ENCODE measurements at places on chromosomes 16 and 17.

- no peak for DNase-seq
Observed at GRCh38 chr16:59748531-59748930, 1014.4 kb upstream of the GOT2 start.

DNA sequence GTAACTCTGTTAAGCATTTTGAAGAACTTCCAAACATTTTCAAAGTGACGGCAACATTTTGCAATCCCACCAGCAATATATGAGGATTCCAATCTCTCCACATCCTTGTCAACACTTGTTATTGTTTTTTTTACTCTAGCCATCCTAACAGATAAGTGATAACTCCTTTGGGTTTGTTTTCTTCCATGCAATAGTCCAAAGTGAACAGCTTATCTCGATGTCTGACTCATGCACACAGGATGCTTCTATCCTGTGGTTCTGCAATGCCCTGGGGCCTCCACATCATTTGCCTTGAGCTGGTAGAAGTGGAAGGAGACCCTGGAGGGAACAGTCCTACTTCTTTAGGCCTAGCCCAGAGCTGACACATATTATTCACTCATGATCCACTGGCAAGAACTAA, 13.0 kb downstream of the TLE7 start:
- no peak for DNase-seq

DNA sequence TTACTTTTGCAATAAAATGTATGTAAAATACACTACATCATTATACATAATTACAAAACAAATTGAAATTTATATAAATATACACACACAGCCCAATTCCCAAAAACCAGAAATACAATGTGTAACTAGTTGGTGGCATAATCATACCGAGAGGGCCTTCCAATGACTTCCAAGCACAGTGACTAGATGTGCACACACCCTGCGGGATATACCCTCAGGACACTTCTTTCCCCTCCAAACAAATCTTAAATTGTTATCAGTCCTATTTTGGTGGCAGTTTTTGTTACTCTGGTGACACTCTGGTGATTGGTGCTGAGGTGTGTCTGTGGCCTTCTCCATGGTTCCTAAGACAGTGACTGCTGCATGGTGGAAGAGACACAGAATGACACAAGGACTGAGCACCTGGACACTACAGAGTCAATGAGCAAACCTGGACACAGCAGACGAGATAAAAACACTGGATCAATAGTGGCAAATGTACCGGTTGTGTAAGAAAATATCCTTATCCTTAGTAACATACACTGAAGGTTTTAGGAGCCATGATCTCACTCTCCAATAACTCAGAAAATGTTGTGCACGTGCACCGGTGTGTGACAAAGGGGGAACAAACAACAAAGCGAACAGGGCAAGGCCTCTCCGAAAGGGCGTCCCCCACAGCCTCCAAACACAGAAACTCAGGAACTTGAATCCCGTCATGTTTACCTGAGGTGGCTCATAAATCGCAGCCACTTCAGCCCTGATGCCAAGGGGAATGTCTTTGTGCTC, 32.9 kb downstream of the NPLOC4 start:
- DNase-seq: no peak

DNA sequence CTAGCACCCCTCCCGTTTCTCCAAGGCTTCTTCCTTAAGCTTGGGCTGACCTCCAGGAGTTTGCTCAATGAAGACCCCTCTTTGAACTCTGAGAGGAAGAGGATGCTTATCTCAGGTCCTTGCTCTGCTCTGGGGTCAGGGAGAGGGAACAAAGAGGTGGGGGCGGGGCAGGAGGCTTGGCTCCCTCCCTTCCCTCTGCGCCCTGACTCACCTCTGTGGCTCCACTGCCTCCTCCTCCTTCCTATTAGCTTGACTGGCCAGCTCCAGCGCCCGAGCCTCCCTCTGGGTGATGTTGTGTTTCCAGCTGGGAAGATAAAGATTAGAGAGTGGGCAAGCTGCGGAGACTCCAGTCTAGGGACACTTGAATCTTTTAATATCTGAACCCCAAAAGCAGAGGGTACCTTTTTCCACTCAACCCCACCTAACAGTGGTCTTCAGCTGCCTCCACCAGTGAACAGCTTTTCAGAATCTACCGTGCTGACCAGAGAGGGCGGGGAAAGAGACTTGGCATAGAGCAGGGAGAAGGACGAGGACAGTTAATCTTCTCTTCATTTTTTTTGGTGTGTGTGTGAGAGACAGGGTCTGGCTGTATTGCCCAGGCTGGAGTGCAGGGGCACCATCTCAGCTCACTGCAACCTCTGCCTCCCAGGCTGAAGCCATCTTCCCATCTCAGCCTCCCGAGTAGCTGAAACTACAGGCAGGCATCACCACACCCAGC, 6.7 kb downstream of the GIP start:
- no peak for DNase-seq

DNA sequence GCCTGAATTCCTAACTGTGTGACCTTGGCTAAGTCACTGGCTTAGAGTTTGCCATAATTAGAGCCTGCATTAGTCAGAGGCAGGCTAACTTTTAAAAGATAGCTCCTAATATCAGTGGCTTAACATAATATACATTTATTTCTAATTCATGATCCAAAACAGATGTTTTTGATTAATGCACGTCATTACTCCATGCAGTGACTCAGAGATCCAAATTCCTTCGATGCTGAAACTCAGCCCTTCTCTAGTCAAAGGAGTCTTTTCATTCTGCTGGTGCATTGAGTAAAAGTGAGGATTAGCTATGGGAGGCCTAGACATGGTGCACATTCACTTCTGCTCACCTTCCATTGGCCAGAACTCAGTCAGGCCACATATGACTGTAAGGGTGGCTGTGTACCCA, 49.8 kb downstream of the IRX3 start:
- DNase-seq: no peak

GRCh38 chr17:57568340-57568739, 176.8 kb downstream of the CCDC182 start:
- DNase-seq: no peak

DNA sequence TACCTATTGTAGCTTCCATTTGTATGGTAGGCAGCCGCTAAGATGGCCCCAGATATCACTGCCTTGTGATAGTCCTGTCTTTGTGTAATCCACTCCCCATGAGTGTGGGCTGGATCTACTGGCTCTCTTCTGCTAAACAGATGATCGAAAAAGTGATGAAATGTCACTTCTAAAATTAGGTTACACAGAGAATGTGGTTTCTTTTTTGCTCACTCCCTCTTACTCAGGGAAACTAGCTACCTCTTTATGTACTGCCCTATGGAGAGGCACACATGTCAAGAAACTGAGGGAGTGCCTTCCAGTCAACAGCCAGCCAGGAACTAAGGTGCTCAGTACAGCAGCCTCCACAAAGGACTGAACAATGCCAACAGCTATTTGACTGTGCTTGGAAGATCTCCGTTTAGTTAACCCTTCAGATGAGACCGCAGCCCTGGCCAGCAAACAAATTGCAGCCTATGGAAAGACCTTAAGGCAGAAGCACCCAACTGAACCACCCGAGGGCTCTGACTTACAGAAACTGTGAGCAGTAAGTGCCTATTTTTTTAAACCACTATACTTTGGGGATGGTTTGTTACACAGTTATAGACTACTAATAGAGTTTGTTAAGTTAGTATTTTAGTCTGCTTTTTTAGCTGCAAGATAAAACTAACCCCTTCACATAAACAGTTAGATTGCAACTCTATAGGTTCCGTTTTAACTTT, 113.2 kb upstream of the MAF start:
- no peak for DNase-seq

DNA sequence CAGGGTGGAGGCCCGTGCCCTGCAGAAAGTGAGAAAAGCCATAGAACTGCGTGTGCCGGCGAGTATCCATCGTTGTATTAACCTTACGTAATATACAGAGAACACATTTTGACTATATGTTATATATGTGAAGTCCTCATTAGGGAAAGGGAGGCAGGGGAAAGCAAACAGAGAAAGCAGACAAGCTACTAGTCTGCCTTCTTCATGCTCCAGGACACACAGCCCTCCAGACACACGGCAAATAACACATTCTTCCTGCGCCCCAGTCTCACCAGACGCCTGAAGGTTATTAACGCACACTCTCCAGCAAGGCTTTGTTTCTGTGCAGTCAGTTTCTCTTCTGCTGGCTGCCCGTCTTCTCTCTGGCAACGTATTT, 28.8 kb downstream of the PRDM7 start:
- no peak for DNase-seq

GRCh38 chr17:34980353-34980680, at the start of gene LIG3:
Gene LIG3, plus strand, starts transcription at chr17:34980512. Its CDS starts 2,494 bp downstream, at chr17:34983006.
- DNase-seq: peak; percentile 68

DNA sequence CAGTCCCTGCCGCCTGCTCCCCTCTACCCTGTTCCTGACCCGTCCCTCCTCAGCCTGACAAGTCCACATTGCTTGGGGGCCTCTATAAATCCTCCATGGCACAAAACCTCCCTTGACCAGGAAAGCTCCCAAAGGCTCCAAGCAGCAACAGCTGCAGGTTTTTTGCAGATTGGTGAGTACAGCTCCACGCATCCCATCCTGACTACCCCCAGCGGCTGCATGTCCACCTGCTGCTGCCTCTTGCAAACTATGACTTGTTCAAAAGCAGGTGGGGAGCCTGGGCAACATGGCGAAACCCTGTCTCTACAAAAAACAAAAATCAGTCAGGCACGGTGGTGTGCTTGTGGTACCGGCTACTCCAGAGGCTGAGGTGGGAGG, 122.8 kb downstream of the ANKRD11 start:
- peak; percentile 29 for DNase-seq

GRCh38 chr17:44547625-44548267, 9.5 kb upstream of the FZD2 start:
- no peak for DNase-seq

GRCh38 chr16:27839419-27839818, 224.1 kb downstream of the GSG1L start:
- DNase-seq: no peak

DNA sequence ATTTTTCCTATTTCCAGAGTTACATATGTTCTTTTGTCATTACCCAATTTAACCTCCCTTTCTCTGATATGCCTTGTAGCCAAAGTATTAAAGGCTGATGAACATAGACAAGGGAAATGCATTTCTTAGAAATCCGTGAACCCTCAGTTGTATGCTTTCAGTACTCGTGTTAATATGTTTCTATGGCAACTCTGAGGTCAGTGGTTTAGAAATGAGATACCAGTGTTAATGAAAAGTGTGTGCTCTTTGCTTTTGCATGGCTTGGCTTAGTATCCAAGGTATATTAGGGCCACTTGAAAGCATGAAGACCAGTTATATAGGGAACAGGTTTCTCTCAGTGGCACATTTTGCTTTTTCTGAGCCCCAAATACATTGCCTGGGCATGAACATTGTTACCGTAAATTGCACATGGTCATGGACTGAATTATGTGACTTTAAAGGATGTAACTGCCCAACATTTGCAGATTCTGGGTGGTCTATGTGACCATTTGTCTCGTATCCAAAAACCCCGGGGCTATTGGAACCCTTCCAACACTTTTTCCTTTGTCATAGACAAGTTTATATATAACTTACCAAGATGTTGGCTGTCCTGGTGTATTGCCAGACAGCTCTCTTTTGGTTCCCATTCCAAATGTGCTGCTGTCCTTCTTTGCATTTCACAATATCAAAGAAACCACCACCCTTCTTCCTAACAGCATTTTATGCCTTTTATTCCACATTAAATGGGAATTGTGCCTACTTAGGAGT, 17.5 kb downstream of the ABHD15 start:
- DNase-seq: no peak

GRCh38 chr17:45883063-45883462, 11.3 kb upstream of the MAPT start:
- DNase-seq: no peak

- DNase-seq: peak; percentile 47
Observed at GRCh38 chr16:78926723-78927210, 673.8 kb downstream of the MAF start.

GRCh38 chr17:18362698-18363100, 651 bp downstream of the SHMT1 start:
- no peak for DNase-seq
